Stimulated activated CD8-positive, alpha-beta memory T cell treated with anti-CD3 and anti-CD28 coated beads, Interleukin-4, amount 100 ng/mL, for 48 hours (primary cell): ENCODE measurements at places on chromosomes 2 and 18.

DNA sequence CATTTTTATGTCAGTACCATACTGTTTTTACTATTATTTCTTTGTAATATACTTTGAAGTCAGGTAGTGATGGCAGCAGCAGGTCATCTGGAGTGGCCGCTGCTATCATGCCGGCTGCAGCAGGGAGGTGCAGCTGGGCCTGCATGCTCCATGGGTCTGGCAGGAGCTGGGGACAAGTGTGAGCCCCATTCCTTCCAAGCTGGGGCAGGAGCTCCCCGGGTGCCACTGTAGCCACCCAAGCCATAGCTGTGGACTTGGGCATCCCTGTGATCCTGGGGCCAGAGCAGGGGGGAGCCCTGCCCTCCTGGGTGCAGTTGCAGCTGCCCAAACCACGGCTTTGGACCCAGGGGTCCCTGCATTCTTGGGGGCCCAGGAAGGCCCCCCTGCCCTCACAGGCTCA is 59.2 kb downstream of the CSRNP3 start:
- DNase-seq: no peak

GRCh38 chr2:86335865-86336674 is 1.4 kb downstream of the REEP1 start:
- DNase-seq: no peak

DNA sequence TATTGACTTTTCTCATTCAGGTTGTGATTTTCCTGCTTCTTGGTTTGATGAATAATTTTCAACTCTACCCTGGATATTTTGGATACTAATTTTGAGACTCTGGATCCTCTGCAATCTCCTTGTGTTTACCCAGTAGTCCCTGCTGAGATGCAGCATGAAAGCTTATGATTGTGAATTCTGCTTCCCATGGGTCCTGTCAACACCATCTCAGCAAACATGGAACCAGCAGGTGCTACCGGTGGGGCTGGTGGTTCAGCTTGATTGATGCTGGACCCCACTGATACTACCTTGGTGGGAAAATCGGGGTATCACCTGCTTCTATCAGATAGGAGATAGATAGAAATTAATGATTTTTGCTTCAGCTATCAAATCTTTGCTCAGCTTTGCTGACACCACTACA is 81.1 kb downstream of the SOWAHC start:
- DNase-seq: no peak

GRCh38 chr2:196987649-196988364 is 61.3 kb upstream of the PGAP1 start:
- DNase-seq: no peak

GRCh38 chr18:63255435-63255834 is 64.1 kb downstream of the BCL2 start:
- no peak for DNase-seq

GRCh38 chr2:137693534-137693933 is 270.7 kb upstream of the HNMT start:
- DNase-seq: no peak

- no peak for DNase-seq
These were observed 63.3 kb downstream of the RTP5 start for GRCh38 chr2:241932899-241933178.

DNA sequence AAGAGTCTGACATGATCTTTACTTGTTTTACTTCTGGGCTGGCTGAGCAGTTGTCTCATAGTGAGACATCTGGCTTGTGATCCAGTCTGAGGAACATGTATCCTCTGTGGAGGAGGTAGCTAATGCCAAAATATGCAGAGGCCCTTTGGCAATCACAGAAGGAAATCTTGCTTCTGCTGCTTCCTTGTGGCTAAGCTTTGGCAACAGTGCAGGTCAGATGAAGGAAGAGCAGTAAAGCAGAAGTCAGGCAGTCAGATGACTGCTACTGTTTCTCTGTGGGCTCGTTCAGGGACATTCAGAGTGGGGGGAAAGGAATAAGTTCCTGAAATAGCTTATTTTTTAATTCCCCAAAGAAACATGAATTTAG is 22.3 kb downstream of the DOK1 start:
- DNase-seq: no peak

GRCh38 chr2:78535395-78535794 is 490.1 kb upstream of the REG3G start:
- no peak for DNase-seq
